ENCODE measurements at places on chromosomes 6 and 20. TPM values are rescaled to one million over a fixed set of nuclear protein-coding genes. Genes with fewer than 3 reads are reported as not detected.

GRCh38 chr6:154830771-154831170, 97.6 kb downstream of the SCAF8 start:
- DNase-seq = no peak

Gene SAMD10
- 18.3 TPM for total RNA-seq

- DNase-seq = no peak
Observed at GRCh38 chr6:16089232-16090062, 39.4 kb upstream of the MYLIP start.

- no peak for DNase-seq
Observed at GRCh38 chr6:126072172-126072571, 85.8 kb downstream of the TRMT11 start.

Gene ERMARD
- 30.7 TPM for total RNA-seq

GRCh38 chr20:18986895-18987580, 173.5 kb downstream of the SCP2D1 start:
- no peak for DNase-seq

DNA sequence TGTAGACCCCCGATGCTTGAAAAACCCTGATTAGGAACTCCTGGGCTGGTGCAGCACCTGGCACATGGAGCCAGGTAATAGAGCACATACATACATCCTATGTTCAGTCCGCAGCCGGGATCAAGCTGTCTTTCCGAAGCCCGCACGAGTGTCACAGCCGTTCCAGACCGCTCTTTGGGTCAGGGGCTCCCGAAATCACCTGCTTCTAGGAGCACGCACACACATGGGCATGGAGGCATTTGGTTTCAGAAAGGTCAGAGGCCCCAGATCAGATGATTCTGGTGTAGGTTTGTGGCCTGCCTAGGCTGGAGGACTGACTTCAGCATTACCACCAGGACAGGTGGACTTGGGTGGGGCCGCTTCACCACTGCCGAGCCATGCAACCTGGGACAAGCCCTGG, 42.1 kb upstream of the STX16 start:
- DNase-seq = no peak

GRCh38 chr6:37155394-37156312, 14.3 kb upstream of the PIM1 start:
- DNase-seq = peak; percentile 59

Gene FAM209B
- 0.91 TPM for total RNA-seq

- DNase-seq = no peak
Observed at GRCh38 chr6:152173957-152174356, 366.5 kb downstream of the ESR1 start.

DNA sequence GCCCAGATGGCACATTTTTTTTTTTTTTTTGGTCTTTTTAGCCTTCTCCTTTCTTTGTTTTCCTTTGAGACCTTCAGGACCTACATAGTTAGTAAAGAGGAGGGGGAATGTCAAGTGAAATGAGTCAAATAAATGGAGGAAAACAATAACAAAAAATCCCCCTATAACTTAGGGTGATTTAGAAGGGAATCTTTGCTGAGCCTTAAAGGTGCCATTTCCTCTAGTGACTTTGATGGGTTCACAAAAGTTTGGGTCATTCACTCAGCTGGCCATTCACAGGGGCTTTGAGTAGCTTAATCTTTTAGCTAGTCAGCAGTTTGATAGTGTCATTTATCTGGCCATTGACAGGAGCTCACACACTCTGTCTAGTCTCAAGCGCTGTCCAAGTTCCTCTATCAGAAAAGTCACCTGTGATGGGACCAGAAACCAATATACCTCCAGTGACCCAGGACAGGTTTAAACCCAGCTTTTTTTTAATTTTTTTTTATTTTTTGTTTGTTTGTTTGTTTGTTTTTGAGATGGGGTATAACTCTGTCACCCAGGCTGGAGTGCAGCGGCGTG, 275.1 kb upstream of the PRDM1 start:
- DNase-seq = no peak

GRCh38 chr6:72740135-72740534, 118.3 kb downstream of the KCNQ5 start:
- no peak for DNase-seq

Gene TAGAP
- total RNA-seq = 52.0 TPM

DNA sequence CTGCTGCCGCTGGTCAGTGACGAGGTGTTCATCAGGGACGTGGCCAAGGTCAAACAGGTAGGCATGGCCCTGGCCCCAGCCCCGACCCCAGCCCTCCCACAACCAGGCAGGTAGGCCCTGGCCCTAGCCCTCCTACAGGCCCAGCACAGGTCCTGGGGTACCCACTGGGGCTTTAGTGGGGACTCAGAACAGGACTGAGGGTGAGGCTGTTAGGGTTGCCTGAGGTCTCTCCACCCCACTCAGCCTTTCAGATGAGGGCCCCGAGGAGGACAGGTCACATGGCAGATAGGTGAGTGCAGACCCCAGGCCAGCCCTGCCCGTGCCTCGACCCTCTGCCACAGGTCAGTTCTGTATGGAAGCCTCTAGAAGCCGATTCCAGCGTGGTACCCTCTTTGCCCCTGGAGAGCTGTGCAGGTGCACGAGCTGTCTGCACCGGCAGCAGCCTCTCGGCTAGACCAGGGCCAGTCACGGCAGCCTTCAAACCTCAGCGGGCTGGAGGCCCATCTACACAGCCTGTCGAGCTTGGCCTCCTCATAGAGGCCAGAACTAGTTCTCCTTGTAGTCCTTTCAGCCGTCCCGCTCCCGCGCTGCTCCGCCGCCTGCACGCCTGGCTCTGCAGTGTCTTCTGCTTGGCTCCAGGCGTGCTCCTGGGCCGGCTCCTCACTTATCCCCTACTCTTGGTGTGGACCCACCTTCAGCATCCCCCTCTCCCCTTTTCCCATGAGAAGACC, 35.5 kb downstream of the PYGB start:
- DNase-seq = no peak
